Putamen (tissue), 1 donor: ENCODE measurements at places on chromosomes 3 and 15.

DNA sequence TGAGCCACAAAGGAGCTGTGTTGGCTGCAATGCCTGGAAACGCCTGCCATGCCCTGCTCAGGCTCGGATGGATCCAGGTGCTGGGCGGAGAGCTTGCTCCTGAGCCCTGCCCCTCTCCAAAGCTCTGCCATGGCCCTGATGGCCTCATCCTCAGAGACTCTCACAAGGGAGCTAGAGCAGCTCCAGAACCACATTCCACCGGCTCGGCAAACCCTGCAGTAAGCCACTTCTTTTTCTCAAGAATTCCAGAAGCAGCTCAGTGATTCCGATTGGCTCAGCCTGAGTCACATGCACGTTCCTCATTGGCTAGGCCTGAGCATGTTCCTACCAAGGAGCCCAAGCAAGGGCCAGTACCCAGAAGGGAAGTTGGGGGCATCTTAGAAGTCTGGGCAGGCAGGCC is 24.8 kb downstream of the TPRA1 start:
- DNase-seq, result no peak

DNA sequence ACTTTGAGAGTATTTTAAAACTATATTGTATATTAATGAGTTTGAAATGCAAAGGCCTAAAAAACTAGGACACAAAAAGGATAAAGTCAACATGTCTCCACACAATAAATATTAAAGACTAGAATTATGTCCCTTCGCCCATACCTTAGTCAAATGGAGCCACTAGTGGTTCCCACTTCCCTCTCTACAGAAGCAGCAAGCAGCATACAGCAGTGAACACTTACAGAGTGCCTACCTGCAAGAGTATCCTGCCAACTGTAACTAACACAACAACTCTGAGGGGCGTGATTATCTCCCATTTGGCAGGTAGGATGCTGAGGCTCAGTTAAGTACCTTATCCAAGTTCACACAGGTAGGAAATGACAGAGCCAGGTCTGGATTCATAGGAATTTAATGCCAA is 17.2 kb downstream of the DYNC1LI1 start:
- DNase-seq, result no peak

DNA sequence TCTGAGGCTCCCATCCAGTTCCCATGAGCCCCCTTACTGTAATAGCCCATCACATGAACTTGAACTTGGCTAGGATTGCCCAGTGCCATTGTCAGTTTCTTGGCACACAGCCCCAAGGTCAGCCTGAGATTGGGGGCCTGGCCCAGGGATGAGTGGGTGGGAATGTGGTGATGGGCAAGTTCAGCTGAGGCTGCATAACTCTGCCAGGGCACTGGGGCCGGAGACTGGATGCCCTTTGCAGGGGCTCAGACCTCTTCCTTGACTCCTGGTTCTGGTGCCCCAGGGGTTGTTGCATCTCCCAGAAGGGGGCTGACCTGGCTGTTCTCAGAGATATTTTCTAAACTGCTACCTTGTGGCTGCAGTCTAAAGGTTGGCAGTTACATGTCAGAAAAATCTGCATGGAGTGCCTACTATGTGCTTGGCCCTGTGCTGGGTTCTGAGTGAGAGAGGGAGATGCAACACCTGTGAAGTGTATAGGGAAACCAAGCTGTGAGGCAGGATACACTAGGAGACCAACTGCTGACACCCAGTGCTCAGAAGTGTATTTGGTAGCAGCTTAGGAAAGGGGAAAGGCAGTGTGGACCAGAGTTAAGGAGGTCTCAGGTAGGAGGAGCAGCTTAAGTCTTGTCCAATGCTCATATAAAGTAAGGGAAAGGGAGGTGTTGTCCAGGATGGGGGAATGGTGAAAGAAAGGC is 74.8 kb upstream of the PRR23C start:
- DNase-seq, result no peak

- DNase-seq, result peak; percentile 62
These were observed 32.6 kb upstream of the SKIL start for GRCh38 chr3:170324962-170325361.
